ENCODE measurements at places on chromosomes 3 and 15.

GRCh38 chr3:139778682-139779233 lies 101.0 kb upstream of the NMNAT3 start:
- no peak for DNase-seq

DNA sequence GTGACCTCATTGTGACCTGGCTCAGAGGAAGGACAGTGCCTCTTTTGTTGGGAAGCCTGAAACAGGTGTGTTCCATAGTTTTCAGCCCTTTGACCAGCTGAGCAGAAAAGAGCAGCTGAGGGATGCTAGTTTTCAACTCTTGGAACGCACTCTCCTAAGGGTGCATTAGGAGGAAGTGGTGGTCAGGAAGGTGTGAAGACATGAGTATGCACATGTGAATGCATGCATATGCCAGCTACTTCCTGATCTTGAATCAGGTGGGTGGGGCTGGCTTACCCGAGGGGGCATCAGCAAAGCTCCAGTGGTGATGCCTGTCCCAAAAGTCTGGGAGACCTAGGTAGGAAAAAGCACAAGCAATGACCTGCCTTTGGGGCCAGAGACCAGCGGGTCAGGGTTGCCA lies 23.3 kb upstream of the CEMIP start:
- no peak for DNase-seq

GRCh38 chr3:74906181-74906580 lies 291.7 kb upstream of the CNTN3 start:
- DNase-seq = no peak

GRCh38 chr15:70596354-70597055 lies 166.9 kb downstream of the UACA start:
- no peak for DNase-seq

GRCh38 chr15:99508852-99509251 lies 56.9 kb upstream of the MEF2A start:
- no peak for DNase-seq

GRCh38 chr3:40899286-40899712 lies 300.0 kb upstream of the CTNNB1 start:
- DNase-seq = no peak

GRCh38 chr15:78944669-78945407 lies at the start of gene CTSH:
TSS of gene CTSH (minus strand) at chr15:78945046. CDS start at chr15:78944981, 65 bp downstream.
- DNase-seq = no peak

- DNase-seq = no peak
Measured at GRCh38 chr15:62945760-62946159, 96.8 kb upstream of the TPM1 start.

DNA sequence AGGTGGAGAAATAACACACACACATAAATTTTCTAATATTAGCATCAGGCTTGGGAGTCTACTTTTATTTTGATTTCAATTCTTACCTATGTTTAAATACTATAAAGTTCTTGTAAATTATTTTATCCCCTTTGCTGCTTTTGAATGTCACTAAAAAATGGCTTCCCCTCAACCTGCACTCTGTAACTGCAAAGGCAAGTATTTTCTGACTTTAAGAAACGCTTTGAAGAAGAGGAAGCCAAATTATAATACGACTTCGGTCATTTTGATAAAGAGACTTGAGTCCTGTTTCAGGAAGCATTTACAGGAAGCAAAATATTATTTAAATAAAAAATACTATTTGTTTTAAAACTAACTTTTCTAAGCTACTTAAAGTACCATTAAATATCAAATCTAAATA lies 627.7 kb upstream of the AGTR1 start:
- no peak for DNase-seq

GRCh38 chr15:65828585-65828984 lies 36.5 kb upstream of the DENND4A start:
- DNase-seq = no peak

GRCh38 chr3:112460519-112461195 lies 38.6 kb downstream of the BTLA start:
- DNase-seq = no peak

- DNase-seq = peak; percentile 42
Measured at GRCh38 chr3:17258823-17259436, 374.2 kb downstream of the PLCL2 start.

DNA sequence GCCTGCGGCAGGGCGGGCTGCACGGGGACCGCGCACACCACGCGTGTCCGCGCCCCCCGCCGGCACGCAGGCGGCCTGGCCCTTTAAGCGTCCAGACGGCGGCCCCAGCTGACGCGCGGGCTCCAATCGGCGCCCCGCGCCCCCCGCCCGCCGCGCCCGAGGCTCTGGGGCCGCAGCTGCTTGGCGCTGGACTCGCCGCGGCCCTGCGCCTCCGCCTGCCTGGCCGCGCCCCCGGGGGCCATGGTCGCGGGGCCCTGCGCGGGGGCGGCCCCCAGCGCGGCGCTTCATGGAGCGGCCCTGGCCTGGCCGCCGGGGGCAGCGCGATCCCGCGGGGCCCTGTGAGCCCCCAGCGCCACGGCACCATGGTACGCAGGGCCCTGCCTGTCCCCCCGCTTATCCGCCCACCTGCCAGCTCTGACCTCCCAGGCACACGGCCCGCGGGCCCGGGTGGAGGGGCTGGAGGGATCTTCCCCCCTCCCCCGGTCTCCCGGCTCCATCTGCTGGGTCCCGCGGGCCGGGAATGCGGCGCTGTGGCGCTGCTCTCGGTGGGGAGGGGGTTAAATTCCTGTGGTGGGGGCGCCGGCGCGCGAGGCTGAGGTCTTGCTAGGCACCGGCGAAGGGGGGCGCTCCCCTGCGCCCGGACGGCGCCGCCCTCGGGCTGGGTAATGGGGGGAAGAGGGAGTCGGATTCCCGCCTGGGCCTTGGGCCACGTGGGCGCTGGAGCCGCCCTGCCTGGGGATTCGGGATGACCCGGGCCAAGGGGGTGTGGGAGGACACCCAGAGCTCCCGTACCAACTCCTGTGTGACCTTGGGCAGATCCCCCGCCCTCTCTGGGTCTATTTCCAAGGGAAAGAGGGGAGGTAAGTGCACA lies 1.1 kb downstream of the ZBTB47 start:
- peak; percentile 2 for DNase-seq

- no peak for DNase-seq
Measured at GRCh38 chr3:122635789-122636188, 44.9 kb upstream of the PARP14 start.

GRCh38 chr3:101848326-101848725 lies 988 bp upstream of the NFKBIZ start:
- no peak for DNase-seq

GRCh38 chr3:102026656-102027055 lies 177.3 kb downstream of the NFKBIZ start:
- no peak for DNase-seq

GRCh38 chr3:149751551-149751950 lies 738 bp downstream of the COMMD2 start:
- no peak for DNase-seq

- DNase-seq = no peak
Measured at GRCh38 chr15:73053398-73053723, 1.1 kb downstream of the NEO1 start.

DNA sequence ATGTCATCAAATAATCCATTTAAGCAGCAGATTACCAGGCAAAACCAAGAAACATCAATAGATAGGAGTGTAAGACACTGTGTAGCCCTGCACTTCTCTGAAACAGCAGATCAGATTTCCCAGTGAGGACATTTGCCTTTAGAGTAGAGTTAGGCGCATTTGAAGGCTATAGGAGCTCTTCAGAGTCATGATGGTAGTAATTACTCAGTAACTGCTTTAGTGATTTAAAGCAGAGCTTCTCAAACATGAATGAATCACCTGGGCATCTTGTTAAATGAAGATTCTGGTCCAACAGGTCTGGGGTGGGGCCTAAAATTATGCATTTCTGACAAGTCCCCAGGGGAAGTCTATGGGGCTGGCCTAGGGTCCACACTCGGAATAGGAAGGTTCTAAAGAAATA lies 36.9 kb downstream of the THRB start:
- DNase-seq = no peak

DNA sequence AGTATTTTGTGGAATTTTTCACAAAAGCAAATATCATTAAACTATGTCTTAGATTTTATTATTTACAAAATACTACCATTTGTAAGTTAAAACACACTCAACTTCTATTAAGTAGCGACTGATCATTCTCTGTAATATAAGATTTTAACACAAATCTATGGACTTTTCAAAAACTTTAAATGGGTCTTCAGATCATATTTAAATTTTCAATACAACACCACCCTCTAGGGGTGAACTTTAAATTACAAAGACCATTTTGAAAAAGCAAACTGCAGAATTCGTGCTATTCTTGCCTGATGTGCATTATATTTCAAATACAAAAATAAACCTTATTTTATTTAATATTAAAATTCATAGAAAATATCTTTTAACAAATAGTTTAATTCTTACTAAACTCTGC lies 8.2 kb upstream of the VGLL4 start:
- no peak for DNase-seq

- no peak for DNase-seq
Measured at GRCh38 chr15:95078003-95078402, 846.6 kb downstream of the MCTP2 start.

GRCh38 chr3:197026481-197026866 lies 3.1 kb downstream of the MELTF start:
- no peak for DNase-seq

DNA sequence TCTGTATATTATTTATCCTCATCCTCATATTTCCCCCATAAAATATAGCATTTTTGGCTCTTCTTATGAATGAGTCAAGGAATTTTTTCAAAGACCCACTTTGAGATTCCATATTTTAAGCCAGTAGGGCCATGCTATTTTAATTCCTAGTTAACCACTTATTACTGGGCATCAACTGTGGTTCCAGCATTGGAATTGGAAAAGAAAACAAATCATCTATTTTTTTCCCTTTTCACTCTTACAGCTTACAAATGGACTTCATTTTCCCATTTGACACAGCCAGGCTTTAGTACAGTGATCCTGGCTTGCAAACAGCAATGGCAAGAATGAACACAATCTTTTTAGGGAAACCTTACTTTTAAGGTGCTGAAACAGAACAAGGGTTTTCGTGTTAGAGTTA lies 19.4 kb upstream of the PLCL2 start:
- DNase-seq = no peak

DNA sequence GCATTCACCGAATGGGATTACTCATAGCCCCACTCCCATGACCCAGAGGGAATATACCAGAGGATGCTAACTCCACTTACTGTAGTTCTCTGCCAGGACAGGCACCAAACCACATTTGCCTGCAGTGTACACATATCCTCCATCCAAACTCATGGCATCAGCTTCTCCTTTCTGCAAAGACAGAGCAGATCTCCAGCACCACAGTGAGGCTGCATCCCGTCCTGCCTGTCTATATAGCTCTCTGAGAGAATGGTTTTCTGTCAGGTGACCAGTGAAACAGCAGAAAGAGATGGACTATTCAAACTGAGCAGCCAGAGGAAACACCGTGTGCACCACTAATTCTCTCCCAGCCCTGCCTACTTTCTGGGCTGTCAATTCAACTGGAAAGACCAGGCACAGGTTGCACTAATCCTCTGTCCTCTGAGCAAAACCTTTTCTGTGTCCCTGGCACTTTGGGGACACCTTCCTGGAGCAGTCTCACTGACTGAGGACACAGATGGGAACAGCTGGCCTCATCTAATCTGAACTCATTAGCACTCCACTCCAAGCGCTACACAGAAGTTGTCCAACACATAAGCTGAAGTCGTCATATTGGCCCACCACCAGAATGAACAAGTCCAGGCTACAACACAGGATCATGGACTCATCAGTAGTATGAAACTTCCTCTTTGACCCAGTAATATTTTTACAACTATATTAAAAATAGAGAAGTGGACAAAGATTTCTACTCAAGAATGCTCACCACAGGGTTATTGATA lies 17.3 kb downstream of the LTF start:
- peak; percentile 29 for DNase-seq

DNA sequence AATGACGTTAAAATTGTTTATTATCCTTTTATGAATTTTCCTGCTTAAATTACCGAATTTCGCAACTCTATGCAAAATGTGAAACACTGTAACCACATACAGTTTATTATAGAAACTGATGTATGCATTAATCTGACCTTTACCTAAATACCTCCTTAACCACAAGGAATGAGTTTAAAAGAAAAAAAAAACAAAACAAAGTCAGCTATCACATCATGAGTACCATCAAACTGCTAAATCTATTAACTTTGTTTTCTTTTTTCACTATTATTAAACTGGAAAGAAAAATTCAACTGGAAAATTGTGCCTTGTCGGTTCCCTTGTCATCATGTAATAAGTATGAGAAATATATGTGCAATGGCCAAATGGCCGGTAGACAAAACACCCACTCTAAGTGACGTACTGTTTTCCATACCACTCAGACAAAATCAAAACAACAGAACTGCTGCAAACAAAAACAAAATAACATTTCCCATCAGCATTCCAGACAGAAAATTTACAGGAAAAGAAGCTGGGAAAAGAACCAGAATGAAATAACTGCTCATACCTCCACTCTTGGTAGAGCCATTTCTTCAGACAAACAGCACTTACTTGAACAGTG lies 415.3 kb downstream of the FOXP1 start:
- no peak for DNase-seq

GRCh38 chr3:49028298-49028672 lies 913 bp downstream of the IMPDH2 start:
- no peak for DNase-seq

DNA sequence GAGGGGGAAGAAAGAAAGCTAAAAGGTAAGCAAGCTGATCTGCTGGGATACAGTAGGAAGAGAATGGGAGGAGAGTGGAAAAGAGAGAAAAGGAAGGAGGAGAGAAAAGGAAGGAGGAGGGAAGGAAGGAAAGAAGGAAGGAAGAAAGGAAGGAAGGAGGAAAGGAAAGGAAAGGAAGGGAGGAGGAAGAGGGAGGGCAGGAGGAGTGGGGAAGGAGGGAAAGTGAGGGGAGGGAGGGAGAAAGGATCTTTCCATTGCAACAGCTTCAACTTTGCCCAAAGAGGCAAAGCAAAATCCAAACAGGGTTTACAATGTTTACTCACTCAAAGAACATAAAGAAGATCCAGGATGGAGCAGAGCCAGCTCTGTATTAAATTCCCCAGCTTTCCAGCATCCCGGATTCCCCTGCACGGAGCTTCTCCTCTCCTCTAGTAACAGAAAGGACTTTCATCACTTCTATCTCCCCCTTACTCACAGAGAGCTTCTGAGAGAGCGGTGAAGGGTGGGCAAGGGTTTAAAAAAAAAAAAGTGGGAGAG lies 494.2 kb upstream of the PROK2 start:
- DNase-seq = no peak

DNA sequence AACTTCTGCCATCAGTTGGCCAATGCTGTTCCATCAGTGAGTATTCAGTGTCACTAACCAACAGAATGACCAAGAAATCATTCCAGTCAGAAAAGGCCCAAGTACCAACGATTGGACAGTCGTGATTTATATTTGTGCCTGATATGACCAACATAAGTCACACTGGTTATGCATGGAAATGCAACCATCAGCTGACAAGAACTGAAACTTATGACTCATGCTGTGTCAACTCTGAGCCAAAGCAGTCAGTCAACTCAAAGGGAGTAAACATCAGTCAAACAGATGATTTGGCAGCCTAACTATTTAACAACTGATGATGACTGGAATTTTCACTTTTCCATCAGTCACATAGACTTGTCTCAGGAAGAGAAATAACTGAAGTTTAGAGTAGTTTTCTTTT lies 142.4 kb downstream of the ANXA2 start:
- DNase-seq = no peak

All from NCI-H1694 (cell line).